ENCODE measurements at places on chromosomes 12 and 14.

GRCh38 chr12:15216036-15216889 lies 5.0 kb downstream of the RERG start:
- no peak for DNase-seq

- DNase-seq, result no peak
Measured at GRCh38 chr12:105805730-105806399, 332.9 kb downstream of the NUAK1 start.

DNA sequence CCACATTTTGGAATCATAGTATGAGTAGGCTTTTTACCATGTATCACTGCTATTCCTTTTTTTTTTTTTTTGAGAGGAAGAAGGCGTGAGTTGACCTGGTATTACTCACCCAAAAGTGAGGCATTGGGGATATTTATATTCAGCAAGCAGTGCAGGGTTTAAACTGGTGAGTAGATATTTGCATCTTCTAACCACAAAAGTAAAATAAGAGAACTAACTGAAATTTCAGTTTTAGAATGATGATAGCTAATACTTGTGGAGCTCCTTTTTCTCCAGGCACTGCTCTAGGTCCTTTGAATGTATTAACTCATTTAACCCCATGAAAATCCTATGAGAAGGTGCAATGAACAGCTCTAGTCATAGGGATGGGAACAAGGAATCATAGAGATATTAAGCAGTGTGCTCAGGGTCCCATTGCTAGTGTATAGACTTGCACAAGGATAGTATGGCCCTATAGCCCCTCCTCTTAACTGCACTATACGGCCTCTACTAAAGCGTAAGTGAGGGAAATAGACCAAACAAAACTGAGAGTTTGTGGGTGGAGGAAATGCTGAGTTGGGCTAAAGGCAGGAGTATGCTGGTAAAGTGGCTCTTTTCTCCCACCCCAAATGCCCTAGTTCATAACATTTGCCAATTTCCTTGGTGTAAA lies 104.3 kb upstream of the MAX start:
- DNase-seq, result no peak

GRCh38 chr14:100065942-100066574 lies 836 bp downstream of the EVL start:
- no peak for DNase-seq

DNA sequence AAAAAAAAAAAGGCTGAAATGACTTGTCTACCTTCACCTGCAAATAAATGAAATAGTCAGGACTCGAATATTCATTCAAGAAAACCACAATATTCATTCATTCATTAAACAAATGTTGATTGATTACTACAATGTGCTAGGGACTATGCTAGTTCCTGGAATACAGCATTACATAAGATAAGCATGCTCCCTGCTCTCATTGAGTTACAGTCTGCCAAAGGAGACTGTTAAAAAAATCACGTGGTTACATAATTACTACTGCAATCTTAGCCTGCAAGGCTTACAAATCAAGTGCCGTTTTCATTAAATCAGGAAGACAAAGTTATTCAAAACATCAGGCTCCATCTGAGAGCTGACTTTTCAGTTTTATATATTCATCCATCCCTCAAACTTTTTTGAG lies 70.4 kb upstream of the RIC8B start:
- DNase-seq, result no peak

DNA sequence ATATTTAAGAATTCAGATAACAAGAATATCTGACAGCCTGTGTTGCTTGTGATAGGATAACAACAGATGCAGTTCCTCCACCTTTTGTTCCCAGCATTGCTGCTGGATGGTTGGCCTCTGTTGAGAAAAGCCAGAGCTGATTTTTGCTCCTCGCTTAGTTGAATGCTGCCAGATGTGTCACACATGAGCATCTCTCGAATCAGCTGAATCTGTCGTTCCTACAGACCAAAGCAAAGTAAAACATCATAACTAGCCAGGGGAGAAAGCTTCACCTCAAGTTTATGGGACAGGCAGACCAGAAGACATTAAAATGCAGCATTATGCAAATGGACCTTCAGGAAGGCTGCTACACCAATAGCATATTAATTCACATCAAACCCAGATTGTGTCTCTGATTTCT lies 20.1 kb downstream of the RACGAP1 start:
- no peak for DNase-seq

DNA sequence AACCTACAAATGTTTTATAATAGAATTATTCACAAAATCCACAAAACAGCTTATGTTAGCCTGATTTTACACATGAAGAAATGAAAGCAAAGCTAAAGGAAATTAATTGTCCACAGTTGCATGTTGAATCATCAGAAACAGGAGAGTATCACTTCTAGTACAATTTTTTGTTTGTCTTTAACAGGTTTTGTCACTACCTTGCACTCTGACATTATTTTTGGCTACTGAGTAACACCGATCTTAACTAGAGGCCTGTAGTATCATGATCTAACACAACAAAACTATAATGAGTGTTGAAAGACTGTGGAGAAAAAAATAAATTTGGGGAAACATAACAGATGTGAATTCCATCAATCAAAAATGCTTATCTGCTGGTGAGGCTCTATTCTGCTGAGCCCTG lies 60.1 kb downstream of the TAOK3 start:
- DNase-seq, result no peak

DNA sequence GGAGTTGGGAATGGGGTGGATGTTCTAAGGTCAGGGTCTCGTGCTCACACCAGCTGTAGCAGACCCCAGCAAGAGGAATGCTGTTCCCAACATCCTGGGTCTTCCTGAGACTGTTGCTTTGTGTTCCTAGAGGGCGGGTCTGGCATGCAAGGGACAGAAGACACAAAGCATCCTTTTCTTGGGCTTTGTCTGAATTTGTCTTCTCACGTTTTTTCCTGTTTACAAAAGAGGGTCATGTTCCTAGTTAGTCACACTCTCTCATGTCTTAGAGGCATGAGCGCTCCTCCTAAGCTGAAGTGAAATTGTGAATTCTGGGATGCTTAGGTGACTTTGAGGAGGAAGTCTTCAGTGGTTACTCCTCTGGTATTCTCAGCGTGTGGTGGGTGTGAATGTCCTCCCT lies 9.6 kb upstream of the TAMALIN start:
- DNase-seq, result no peak

- DNase-seq, result peak; percentile 99
Measured at GRCh38 chr14:65131301-65131701, 29.0 kb upstream of the MAX start.

DNA sequence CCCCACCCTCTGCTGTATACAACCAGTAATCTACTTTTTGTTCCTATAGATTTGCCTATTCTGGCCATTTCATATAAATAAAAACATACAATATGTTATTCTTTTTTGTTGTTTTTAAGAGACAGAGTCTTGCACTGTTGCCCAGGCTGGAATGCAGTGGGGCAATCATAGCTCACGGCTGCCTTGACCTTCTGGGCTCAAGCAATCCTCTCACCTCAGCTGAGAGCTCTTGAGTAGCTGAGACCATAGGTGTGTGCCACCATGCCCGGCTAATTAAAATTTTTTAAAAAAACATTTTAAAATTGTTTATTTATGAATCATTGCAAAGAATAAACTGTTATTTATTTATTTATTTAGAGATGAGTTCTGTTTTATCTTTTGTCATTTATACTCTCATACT lies 11.6 kb downstream of the PTGR2 start:
- no peak for DNase-seq

GRCh38 chr14:67018720-67019119 lies 170.5 kb upstream of the GARIN2 start:
- DNase-seq, result no peak

DNA sequence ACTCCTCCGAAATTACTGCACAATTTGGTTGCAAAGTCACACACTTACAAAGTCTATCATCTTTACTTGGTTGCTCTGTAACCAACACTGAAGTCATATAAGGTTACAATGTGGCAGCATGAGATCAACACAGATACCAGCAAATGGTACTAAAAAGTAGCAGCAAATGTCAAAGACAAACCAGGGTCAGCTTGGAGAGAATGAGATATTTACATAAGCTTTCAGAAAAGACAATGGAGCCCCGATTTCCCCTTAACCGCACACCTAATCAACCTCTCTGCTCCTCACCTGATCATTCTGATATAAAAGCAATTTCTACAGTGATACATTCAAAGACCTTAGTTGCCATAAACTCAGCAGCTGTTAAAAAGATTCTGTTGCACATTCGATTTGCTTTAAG lies 76.4 kb upstream of the FOXN3 start:
- no peak for DNase-seq

GRCh38 chr14:106792543-106792942 lies 1266.2 kb downstream of the TMEM121 start:
- no peak for DNase-seq

DNA sequence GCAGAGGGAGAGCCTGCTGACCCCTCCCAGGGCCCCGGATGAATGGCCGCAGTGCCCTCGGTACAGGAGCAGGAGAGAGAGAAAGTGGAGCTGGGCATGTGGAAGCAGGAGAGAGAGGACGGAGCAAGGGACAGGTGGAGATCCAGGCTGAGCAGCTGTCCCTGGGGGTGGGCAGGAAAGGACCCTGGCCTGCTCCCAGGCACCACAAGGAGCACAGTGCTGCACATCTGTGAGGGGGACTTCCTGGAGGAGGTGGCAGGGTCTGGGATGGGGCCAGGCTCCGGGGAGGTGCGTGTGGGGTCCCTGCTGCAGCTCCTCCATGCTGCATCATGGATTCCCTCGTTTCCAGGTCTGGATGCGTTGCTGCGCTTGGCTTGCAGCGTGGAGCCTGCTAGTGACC lies 13.0 kb upstream of the DLK1 start:
- no peak for DNase-seq

DNA sequence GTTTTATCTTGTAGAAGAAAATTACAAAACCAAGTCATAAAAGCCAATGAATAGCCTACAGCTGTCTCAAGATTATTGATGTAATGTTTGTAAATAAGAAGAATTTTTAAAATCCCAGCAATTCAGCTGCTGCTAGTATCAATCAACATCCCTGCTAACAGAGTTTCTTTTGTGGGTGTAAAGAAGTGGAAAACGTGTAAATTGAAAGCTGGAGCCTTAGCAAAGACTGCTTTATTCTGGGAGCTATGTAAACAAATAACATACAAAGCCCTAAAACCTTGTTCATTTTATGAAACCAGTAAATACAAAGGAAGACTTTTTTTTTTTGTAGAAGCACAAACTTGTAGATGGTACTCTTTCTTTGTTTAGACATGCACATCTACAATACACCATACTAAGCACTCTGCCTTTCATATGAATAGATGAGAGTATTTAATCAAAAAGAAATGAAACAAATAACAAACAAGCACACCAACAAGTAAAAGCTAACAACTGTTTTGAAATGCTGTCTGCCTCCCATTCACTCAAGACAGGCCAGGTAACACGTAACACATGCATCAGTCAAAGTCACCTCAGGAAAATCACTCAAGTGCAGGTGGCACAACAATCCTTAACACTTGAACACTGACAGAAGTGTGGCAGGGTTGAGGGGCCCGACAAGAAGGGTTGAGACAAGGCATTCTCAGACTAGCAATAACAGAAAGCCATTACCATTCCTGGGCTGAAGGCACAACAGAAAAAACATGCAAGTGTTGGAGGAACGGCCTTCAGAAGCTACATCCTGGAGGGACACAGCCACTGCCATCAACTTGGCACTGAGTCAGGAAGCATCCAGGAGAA lies 1364.0 kb upstream of the SEL1L start:
- no peak for DNase-seq

- DNase-seq, result no peak
Measured at GRCh38 chr14:69674546-69675244, 63.3 kb downstream of the SUSD6 start.

DNA sequence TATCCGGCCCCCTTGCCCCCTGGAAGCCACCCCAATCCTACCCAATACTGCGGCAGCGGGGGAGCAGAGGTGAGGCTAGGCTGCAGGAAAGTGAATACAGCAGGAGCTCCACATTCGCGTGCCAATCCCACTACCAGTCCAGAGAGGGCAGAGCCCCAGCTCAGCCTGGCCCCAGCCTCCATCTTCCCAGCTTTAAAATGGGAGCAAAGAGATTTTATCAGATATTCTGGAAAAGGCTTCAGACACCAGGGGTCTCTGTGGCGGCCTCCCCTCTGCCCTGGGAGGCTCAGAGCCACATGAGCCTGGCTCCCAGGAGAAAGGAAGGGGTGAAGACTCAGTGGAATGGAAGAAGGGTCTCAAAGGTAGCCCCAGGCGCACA lies 72.7 kb downstream of the NCOR2 start:
- DNase-seq, result no peak

DNA sequence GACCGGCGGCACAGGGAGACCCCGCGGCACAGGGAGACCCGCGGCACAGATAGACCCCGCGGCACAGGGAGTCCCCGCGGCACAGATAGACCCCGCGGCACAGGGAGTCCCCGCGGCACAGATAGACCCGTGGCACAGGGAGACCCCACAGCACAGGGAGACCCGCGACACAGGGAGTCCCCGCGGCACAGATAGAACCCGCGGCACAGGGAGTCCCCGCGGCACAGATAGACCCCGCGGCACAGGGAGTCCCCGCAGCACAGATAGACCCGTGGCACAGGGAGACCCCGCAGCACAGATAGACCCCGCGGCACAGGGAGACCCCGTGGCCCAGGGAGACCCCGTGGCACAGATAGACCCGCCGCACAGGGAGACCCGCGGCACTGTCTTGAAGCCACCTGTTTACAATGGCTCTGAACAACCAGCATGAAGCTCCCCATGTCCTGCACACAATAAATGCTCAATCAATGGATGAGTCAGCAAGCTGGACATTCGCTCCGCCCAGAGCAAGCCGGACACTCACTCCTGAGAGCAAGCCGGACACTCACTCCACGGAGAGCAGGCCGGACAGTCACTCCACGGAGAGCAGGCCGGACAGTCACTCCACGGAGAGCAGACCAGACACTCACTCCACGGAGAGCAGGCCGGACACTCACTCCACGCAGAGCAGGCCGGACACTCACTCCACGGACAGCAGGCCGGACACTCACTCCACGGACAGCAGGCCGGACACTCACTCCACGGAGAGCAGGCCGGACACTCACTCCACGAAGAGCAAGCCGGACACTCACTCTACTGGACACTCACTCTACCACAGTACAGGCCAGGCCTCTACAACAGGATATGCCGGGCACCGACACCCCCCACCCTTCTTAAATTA lies 121.9 kb downstream of the RFLNA start:
- DNase-seq, result no peak

- DNase-seq, result no peak
Measured at GRCh38 chr12:93237235-93237915, 140.3 kb upstream of the NUDT4 start.

GRCh38 chr14:64693810-64694165 lies 10.4 kb upstream of the PLEKHG3 start:
- DNase-seq, result no peak

- no peak for DNase-seq
Measured at GRCh38 chr14:106662936-106663550, 1136.7 kb downstream of the TMEM121 start.

GRCh38 chr12:93360688-93361087 lies 17.0 kb upstream of the NUDT4 start:
- no peak for DNase-seq

- DNase-seq, result peak; percentile 53
Measured at GRCh38 chr14:32710731-32711680, 227.7 kb upstream of the NPAS3 start.

All from SW480 (cell line).